ENCODE measurements at places on chromosomes 16 and 17. TPM values are rescaled to one million over a fixed set of nuclear protein-coding genes. Genes with fewer than 3 reads are reported as not detected.

GRCh38 chr17:68458260-68459036 lies 1.2 kb upstream of the WIPI1 start:
- DNase-seq, result no peak

The PTX4 gene
- total RNA-seq, result not detected

DNA sequence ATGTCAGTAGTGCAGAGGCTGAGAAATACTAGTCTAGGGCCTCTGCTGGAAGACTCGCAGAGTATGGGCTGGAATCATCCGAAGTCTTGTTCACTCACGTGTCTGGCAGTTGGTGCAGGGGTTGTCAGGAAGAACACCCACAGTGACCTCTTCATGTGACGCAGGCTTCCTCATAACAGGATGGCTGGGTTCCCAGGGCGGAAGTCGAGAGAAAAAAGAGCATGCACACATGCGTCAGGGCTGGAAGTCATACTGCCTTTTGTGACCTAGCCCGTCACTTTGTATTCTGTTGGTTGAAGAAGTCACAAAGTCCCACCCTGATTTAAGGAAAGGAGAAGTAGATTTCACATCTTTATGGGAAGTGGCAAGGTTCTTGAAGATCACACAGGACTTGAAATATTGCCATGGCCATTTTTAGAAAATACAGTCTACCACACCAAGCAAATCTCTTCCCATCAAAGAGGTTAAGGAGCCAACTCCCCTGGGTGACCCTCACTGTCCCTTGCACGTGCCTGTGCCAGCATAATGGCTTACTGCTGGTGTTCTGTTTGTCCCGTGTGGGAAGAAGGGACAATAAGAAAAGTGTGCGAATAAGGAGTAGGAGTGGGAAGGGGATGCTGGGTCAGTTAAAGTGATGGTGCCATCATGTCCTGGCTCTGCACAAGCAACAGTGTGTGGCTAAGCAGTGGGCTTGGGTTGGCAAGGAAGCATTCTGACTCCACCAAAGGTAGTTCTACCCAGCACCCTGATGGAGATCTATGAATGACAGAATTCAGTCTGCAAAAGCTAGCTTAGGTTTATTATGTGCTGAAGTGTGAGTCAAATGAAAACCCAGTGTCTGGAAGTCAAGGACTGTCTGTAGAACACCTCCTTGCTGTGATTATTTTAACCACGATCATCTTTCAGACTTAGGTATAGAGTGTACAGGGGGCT lies 28.1 kb downstream of the HEATR3 start:
- peak; percentile 78 for DNase-seq

DNA sequence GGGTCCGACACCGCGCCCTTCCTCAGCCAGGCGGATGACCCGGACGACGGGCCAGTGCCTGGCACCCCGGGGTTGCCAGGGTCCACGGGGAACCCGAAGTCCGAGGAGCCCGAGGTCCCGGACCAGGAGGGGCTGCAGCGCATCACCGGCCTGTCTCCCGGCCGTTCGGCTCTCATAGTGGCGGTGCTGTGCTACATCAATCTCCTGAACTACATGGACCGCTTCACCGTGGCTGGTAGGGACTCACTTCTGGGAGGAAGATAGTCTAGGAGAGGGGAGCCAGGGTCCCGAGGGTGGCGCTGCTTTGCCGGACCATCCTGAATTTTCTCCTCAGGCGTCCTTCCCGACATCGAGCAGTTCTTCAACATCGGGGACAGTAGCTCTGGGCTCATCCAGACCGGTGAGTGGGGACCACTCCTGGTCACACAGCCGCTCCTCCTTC lies 601 bp downstream of the SPNS1 start:
- DNase-seq, result no peak

The NPIPB13 gene
- not detected for total RNA-seq

The MFAP4 gene
- 78.5 TPM for total RNA-seq

GRCh38 chr17:73634629-73635028 lies 9.6 kb downstream of the SDK2 start:
- DNase-seq, result no peak

The ADAM11 gene
- total RNA-seq, result 6.8 TPM

- no peak for DNase-seq
Measured at GRCh38 chr16:24993722-24994686, 21.2 kb downstream of the ARHGAP17 start.

DNA sequence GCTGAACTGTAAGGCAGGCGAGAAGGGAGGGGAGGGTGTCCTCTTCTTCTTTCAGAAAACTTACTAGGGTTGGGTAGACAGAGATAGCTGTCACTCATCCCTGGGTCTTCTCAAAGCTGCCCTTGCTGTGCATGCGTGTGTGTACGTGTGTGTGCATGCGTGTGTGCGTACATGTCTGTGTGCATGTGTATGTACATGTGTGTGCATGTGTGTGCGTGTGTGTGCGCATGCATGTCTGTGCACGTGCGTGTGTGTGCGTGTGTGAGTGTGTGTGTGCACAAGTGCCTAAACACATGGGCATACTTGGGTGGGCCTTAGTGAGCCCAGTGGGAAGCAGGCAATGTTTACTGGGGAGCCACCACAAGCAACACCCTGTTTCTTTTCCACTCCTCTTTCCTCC lies 154.8 kb upstream of the TNRC6C start:
- DNase-seq, result no peak

DNA sequence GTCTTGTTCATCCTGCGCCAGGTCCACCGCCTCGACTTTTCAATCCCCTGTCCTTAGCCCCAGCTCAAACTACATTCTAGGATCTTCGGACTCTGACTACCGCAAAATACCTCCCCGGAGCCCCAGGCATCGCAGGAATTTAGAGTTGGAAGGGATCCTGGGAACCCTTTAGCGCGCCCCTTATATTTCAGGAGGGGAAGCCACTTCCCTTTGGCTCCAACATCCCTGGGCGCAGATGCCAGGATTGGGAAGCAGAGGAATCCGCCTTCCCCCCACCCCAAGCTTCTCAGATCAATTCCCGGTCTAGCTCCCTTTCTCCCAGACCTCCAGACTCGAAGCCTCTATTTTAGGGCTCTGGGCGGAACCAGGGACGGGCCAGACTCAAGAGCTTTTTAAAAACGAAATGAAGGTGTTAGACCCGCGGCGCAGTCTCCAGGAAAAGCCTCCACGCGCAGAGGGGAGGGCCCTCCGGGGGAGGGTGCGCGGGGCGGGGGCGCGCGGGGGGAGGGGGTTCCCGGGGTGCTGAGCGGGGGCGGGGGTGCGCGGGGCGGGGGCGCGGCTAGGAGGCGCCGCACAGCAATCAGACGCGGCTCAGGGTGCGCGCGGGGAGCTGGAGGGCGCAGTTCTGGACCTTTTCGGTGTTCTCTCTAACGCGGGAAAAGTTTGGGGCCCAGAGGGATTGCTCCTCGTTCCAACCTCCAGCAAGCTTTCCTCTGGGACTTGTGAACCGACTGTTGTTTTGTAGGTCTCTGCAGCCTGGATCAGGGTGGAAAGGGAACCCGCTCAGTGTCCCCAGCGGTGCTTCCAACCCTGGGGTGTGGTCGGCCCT lies 1.6 kb downstream of the AHSP start:
- DNase-seq, result no peak

The PRCD gene
- 3.5 TPM for total RNA-seq

The ASGR1 gene
- total RNA-seq, result not detected

The NECAB2 gene
- 0.71 TPM for total RNA-seq

GRCh38 chr17:48892940-48893645 lies 506 bp downstream of the ATP5MC1 start:
- no peak for DNase-seq

DNA sequence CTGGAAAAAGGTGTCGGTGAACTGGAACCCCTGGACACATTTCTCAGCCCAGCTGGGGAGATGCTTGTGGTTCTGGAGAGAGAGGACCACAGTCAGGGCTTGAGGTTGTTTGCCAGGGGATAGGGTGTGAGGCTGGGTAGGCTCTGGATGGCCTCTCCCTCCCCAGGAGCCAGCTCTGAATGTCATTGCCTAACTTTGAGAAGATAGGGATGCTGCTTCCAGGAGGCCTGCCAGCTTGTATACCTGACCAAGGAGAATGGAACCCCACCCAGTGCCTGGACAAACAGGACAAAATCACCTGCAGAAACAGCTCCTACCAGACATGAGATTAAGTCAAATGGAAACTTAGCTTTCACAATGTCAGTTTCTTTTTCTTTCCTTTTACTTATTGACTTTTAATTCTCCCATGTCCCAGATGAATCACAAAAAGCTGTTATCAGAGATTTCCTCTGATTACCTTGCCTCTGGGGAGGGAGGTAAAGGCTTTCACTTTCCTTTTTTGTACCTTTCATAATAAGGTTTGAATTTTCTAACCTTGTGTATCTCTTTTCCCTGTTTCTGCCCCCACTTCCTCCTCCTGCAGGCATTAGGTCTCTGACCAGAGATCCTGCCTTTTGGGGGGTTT lies 29.8 kb upstream of the PLLP start:
- DNase-seq, result peak; percentile 52

DNA sequence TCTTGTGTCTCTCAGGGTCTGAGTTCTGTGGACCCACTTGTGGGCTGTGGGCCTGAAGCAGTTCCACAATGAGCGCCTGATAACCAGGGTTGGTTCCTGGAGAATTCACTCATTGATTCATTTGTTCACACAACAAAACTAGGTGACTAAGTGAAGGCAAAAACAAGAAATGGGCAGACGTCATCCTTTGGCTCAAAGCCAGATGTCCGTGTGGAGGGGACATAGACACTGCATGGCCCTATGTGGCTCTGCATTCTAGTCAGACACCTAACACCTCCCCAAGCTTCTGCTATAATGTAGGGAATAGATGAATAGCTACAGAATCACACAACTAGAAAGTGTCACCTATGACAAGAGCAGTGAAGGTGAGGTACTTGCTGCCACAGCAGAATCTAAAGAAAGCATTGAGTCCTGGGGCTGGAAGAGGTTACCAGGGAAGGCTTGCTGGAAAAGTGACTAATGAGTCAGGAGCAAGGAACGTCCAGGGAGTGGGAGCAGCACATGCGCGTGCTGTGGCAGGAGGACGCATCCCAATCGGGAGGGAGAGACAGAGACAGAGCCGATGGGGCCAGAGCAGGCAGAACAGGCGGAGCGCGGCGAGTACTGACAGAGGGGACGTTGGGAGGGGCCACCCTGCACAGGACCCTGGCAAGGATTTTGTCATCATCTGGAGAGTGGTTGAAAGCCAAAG lies 58.9 kb downstream of the CES1 start:
- no peak for DNase-seq

The RDM1 gene
- total RNA-seq, result not detected

GRCh38 chr16:65740711-65741110 lies 618.8 kb upstream of the CDH11 start:
- no peak for DNase-seq

DNA sequence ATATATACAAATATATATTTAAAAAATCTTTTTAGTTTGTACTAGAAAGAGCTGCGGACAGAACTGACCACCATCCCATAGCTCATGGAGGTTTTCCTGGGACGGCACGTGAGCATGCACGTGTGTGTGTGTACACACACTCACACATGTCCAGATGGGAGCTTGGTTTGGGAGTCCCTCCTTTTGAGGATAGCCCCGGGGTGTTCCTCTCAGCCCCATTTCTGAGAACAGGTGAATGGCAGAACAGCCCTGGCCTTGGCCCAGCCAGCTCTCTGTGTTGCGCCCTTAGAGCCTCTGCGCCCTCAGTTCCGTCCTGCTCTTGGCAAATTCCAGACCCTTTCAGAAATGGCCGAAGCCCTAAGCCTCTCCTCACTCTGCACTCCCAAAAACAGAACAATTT lies 70.1 kb downstream of the AMFR start:
- DNase-seq, result peak; percentile 34

GRCh38 chr17:7613769-7614424 lies 800 bp downstream of the FXR2 start:
- DNase-seq, result no peak

- DNase-seq, result no peak
Measured at GRCh38 chr16:82201351-82201750, 31.3 kb upstream of the MPHOSPH6 start.

GRCh38 chr16:75443298-75443697 lies 10.0 kb upstream of the CFDP1 start:
- DNase-seq, result no peak

DNA sequence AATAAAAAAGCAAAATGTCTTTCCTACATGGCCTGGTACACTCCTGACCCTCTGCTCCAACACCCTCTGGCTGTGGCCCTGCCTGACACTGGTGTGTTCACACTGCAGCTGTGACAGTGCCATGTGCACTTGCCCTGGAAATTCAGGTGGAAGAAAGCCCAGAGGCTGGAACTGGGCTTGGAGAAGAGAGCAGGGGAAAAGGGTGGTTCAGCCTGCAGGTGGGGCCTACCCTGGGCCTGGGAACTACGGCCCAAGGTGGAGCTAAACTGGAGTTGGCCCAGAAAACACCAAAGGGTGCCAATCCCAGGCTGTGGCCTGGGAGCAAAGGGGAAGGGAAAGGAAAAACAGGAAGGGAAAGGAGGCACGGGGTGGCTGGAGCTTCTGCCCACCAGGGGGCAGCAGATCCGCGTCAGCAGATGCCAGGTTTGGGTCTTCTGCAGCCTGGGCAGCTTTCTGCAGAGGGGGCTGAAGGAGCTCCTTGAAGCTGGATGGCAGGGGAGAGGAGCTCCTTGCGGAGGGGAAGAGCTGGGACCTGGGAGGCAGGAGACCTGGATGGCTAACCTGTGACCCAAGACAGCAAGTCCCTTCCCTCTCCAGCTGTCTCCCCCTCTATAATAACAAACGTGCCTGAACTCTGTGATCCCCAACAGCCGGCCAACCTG lies 15.4 kb upstream of the CTCF start:
- no peak for DNase-seq
